ENCODE measurements at places on chromosomes 7 and 10.

DNA sequence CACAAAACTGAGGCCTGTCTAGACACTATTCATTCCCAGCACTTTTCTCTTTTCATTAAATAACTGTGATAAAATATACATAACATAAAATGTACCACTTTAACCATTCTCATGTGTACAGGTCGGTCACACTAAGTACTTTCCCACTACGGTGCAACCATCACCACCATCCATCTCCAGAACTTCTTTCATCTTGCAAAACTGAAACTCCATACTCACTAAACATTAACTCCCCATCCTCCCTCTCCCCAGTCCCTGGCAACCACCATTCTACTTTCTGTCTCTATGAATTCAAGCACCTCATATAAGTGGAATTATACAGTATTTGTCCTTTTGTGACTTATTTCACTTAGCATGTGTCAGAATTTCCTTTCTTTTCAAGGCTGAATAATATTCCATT, 53.0 kb downstream of the ARHGAP12 start:
- no peak for DNase-seq

DNA sequence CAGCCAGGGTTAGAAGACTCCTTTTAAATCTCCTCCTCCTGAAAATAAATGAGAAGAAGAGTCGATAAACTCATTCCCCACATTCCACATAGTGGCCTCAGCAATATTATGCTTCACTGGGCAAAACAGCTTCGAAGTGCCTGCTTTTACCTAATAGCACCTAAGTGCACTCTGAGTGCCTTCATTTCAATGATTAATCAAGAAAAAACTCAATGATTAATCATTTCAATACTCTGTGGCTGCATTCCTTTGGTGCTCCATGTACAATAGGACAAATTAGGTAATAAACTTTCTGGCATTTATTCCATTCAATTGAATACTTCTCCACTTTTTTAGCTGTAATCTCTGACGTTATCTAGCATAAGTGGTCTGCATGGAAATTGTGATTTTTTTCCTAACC, 174.6 kb downstream of the CCDC71L start:
- no peak for DNase-seq

- DNase-seq = no peak
Observed at GRCh38 chr10:89479771-89480446, 55.5 kb downstream of the SLC16A12 start.

- no peak for DNase-seq
Observed at GRCh38 chr10:30007406-30007805, 52.0 kb downstream of the JCAD start.

DNA sequence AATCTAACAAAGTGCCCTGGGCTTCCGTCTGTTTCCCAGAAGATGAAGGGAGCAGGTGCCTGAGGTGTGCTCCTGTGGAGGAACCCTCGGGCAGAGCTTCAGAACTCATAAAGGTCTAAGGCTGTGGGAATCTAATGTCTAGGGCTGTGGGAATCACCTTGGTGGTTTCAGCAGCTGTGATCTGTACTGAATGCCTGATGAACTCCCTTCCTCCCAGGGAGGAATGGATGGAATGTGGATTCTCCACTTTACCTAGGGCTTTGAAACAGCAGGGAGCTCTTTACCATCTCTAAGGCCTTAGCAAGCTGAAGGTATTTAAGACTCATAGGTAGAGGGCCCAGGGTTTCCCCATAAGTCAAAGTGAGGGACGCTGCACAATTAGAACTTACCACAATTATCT, 36.0 kb upstream of the SEMA3E start:
- no peak for DNase-seq

- peak; percentile 87 for DNase-seq
Observed at GRCh38 chr10:31133792-31134310, 102.2 kb upstream of the ZNF438 start.

GRCh38 chr7:80918399-80918798, 452 bp downstream of the SEMA3C start:
- DNase-seq = no peak

DNA sequence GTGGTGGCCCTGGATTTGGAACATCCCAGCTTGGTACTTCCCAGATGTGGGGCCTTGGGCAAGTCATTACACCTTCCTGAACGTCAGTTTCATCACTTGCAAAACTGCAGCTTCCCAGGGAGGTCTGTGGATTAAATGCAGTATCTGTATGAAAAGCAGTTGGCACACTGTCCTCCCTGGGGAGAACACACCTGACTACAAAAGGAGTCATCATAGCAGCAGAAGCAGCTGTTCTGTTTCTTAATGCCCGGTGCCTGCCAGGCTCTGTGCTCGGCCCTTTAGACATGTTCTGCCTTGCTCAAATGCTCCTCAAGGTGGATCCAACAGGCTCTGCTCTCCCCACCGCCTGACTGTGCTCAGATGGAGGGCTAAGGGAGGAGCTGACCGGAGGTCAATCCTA, 31.0 kb downstream of the CDCA7L start:
- DNase-seq = no peak

GRCh38 chr7:135207406-135208101, 3.8 kb downstream of the WDR91 start:
- DNase-seq = peak; percentile 57

GRCh38 chr10:93797825-93798224, 40.1 kb downstream of the LGI1 start:
- no peak for DNase-seq

GRCh38 chr7:108413782-108414492, 42.3 kb downstream of the NRCAM start:
- no peak for DNase-seq

DNA sequence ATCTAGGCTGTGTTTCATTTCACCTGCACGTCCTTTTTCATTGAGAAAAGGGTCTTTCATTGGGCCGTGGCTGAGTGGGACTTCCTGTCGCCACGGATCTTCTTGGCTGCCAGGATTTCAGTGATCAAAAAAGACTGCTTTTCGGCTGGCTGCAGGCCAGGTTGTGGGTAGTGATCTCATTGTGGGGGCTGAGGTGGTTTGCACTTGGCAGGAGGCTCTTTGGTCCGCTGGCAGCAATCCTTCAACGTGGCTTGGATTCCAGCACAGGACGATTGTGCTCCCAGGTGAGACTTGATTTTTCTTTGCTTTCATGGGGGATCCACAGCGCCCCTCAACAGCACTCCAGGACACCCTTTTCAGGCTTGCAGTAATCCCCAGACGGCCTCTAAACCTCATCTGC, 29.0 kb upstream of the ZNF273 start:
- peak; percentile 14 for DNase-seq

GRCh38 chr10:88195841-88196240, 332.4 kb downstream of the PTEN start:
- DNase-seq = no peak

GRCh38 chr10:4028027-4028471, 243.0 kb upstream of the KLF6 start:
- DNase-seq = no peak

DNA sequence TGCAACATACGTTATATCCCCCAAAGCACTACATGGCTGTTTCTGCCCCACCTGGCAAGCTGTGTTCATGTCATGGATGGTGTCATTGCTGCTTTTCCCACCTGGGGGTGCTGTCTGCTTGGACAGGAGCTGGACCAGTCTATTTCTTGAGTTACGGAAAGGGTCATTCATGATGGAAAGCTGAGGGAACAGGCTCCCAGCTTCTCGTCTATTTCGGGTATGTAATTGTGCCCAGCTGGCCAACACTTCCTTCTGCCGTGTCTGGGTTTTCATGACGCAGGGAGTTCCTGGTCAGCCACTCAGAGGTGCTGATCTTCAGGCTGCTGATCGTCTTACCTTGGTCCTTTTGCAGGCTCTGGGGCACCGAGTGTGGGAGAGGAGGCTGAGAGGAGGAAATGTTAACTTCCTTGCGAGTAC, 8.6 kb downstream of the BTBD16 start:
- DNase-seq = peak; percentile 49

DNA sequence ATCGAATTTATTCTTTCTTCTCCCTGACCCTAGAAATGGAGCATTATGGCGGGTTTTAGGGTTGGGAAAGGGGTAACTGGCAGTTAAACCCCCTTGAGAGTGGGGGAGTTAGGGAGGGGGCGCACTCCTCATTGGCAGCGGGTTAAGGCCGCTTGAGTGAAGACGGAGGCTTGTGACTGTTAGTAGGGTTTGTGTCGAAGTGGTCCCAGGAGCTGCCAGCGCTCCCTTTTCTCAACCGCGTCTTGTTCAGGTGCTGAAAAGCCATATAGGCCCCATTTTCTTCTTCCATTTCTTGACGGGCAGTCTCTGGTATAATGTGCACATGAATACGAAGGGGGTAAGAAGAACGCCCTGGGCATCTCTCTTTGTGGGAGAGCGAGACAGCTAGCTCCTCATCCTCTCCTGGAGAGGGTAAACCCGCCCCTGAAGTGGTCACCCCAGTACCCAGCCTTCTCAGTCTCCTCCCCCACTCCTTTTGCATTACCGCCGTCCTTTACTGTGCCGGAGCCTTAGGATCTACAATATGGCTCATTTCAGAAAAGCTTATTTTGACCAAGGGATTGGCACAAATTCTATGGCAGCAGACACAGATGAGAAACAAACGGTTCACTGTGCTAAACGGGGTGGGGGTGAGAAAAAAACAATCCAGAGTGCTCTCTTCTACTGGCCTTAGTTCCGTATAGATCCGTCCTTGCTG, 836 bp downstream of the KMT2E start:
- peak; percentile 69 for DNase-seq

GRCh38 chr10:6348096-6348874, 145.6 kb downstream of the PFKFB3 start:
- DNase-seq = no peak

- no peak for DNase-seq
Observed at GRCh38 chr10:31830887-31831286, 97.7 kb downstream of the ARHGAP12 start.

DNA sequence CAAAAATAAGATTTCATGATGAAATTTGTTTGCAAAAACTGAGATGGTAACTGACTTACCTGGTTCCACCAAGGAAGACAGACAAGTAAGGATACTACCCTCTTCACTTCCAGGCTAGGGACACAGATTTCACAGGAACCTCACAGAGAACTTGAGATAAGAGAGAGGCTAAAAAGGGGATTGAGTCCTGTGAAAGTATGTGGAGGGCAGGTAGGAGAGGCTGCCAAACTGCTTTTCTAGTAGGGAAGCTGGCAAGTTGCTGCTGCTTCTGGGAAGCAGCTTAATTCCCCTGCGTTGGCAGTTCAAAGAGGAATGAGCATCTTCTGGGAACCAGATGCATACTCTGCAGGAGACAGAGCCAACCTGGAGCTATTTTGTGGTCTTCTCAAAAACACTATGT, 841.6 kb downstream of the CCSER2 start:
- no peak for DNase-seq

- DNase-seq = no peak
Observed at GRCh38 chr7:1884583-1885350, 214.7 kb downstream of the ELFN1 start.

DNA sequence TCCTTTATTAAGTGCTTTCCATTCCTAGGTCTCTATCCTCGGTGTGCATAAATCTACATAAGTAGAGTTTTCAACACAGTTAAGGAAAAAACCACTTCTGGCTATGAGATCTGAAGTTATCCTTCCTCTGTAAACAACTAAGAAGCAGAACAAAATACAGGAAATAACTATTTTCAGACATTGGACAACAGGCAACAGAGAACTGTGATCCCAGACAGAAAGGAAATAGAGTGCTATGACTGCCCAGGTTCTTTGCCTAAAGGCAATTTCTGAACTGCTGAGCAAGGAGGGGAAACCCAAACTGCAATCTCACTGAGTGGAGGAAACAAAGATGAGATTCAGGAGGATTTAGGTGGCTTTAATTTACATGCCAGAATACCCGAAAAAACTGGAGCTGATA, 285.4 kb downstream of the SNX13 start:
- no peak for DNase-seq

- DNase-seq = no peak
Observed at GRCh38 chr7:32858648-32859047, 32.9 kb downstream of the KBTBD2 start.

DNA sequence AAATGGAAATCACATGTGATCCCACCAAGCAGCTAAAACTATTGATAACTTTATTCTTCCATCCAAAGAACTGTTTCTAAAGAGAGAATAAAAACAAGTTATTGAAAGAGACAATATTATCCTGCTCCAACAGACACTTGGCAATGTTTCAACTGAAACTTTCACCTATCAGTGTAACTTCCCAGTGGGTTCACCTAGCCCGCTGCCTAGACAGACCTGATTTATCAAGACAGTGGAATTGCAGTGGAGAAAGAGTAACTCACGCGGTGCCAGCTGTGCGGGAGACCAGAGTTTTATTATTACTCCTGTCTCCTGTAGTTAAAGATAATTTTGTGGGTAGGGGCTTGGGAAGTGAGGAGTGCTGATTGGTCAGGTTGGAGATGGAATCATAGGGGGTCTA, 199.8 kb downstream of the AHR start:
- no peak for DNase-seq

DNA sequence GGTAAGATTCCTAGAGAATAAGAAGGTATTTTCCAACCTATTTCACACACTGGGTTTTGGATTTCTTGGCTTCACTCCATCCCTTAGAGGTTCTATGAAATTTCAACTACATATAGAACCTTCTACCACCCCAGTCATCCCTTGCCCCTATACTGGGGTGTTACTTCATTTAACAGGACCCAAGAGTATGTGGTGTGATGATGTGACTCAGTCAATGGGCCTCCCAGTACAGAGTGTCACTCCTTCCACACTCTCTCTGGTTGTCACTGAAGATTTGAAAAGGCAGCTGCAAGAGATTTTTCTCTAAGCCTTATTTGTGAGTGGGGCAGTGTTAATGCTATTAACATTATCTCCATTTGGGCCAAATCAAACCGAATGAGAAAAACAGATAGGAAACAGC, 33.5 kb downstream of the FGFBP3 start:
- DNase-seq = no peak

GRCh38 chr10:132368881-132369635, 27.9 kb upstream of the PWWP2B start:
- DNase-seq = no peak

DNA sequence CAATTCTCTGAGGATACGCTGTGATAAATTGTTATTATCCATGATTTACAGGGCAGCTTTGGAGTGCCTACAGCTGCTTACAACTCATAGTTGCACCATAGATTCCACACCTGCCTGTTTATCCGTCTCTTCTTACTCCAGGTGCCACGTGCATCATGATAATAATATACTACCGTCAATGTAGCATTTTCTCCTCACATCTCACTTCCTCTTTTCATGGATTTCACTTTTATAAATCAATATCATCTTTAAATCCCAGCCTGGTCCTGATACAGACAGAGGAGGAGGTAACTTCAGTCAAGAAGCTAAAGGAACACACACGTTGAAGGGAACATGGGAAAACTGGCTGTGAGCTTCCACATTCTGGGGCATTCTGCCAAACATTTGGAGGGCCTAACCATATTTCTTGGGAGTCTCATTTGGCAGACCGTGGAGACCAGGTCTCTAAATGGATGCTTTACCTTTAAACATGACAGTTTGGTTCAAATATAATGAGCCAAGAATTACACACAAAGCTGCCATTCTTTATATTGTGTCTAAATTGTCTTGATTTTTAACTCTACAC, 2.4 kb downstream of the CH25H start:
- no peak for DNase-seq

- no peak for DNase-seq
Observed at GRCh38 chr10:121732656-121733445, 134.6 kb upstream of the FGFR2 start.

GRCh38 chr10:105494303-105494702, 853.2 kb downstream of the SORCS3 start:
- DNase-seq = no peak

- no peak for DNase-seq
Observed at GRCh38 chr10:124222988-124223710, 129.8 kb upstream of the CHST15 start.

All from liver (tissue), 10 donors.